Fibroblast of upper back skin (primary cell): ENCODE measurements at places on chromosomes 13 and 19.
A peak's percentile ranks its signal among the peaks of the same experiment; 100 is the strongest.

DNA sequence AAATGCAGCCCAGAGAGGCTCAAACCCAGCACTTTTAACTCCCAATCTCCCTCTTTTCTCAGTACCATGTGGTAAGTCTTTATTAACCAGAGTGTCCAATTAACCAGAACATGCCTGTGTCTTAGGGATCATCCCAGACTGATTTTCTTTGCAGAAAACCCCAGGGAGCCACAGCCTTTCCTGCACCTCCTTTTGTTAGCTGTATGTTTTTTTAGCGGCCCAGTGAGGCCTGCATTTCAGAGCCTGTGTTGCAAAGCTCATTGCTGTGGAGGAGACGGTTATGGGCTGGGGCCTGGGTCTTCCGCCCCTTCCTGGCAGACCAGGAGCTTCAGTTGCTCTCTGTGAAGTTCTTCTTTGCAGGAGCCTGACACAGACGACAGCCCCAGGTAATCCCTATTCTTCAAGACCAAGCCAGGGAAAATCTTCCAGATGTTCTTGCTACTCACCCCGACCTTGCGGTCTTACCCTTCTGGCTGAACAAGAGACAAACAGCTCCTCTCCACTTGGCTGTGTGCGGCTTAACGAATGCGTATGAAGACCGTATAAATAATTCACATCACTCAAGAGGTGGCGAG lies 70.7 kb upstream of the TSHZ3 start:
- no peak for DNase-seq

- no peak for DNase-seq
These were observed 196.8 kb downstream of the RAP2A start for GRCh38 chr13:97630725-97631124.

- peak; percentile 78 for DNase-seq
These were observed 85.7 kb downstream of the NUFIP1 start for GRCh38 chr13:44903574-44903985.

- DNase-seq: peak; percentile 14
These were observed 25.6 kb downstream of the URI1 start for GRCh38 chr19:29967623-29968022.

- DNase-seq: no peak
These were observed 46.5 kb downstream of the TMEM255B start for GRCh38 chr13:113805431-113806103.

GRCh38 chr13:65638572-65639168 lies 1591.5 kb downstream of the PCDH9 start:
- peak; percentile 68 for DNase-seq

- DNase-seq: no peak
These were observed 17.9 kb downstream of the PPP1R37 start for GRCh38 chr19:45110851-45111266.

DNA sequence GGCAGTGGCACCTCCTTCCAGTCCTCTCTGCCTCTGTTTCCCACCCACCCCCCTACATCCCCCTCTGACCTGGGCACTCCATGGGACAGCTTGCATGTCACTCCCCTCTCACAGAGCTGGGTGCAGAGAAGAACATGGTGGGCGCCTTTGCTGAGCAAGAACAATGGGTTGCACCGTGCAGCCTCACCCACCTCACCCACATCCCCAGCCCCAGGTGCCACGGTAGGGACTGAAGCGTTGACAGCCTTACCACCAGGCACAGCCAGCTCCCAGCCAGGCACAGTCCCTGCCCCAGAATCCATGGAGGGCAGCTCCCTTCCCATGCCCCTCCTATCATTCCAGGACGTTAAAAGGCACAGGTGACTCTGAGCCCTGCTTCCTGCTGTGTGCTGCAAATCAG lies 93.1 kb upstream of the VSTM2B start:
- no peak for DNase-seq

DNA sequence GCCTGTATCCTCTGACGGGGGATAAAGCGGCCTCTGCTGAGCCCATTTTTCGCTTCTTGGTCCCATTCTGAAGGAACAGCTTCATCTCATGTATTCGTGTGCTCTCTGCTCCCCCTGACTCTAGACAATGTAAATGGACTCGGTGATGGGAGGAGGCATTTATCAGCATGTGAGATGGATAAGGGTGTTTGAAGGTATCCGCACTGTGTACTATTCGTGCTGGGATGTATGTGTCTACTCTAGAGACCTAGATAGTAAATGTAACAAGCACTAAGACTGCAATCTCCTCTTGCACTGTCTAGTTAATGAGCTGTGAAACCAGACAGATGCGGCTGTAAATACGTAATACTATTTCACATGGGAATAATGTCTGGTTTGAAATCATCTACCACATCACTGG lies 134.6 kb upstream of the ARGLU1 start:
- no peak for DNase-seq

DNA sequence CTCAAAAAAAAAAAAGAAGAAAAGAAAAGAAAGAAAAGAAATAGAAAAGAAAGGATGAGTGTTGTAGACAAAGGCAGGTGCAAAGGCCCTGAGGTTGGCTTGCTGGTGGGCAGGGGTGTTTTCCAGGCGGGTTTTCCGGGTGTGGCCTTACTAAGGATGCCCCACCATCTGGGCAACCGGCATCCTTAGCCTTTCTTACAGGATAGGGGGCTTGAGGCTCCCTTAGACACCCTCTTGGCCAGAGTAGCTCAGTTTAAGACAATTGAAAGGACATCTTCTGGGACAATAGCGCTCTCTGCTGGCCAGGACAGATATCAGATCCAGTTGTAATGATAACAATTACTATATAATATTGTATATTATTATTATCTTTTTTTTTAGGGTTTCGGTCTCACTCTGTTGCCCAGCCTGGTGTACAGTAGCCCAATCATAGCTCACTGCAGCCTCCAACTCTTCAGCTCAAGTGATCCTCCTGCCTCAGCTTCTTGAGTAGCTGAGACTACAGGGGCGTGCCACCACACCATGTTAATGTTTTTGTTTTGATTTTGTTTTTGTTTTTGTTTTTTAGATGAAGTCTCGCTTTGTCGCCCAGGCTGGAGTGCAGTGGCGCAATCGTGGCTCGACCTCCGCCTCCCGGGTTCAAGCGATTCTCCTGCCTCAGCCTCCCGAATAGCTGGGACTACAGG lies 1.4 kb upstream of the QTRT1 start:
- DNase-seq: peak; percentile 50

GRCh38 chr19:15260939-15261338 lies 28.7 kb upstream of the EPHX3 start:
- no peak for DNase-seq

DNA sequence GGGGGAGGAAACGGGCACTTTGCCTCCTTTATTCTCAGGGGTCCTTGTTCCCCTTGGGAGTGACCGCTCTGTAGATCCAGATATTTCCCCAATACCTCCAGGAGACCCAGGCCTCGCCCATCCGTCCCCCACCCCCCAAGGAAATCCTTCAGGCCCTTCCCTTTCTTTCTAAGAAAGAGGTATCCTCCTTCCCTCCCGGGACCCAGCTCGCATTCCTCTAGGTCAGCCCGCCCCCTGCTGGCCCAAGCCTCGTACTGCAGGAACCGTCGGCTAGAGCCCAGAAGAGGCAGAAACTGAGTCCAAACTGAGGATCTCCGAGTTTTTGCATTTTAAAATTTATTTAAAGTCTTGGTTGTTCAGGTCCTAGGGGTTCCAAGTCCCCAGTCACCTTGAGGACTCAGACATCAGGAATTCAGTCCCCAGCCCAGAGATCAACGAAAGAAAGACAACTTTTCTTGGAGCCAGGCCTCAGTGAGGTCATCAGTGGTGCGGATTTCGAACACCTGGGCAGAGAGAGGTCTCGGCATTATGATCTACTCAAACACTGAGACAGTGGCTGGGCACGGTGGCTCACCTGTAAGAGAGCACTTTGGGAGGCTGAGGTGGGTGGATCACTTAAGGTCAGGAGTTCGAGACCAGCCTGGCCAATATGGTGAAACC lies 7.5 kb upstream of the LRFN1 start:
- DNase-seq: peak; percentile 71

GRCh38 chr13:95204231-95204765 lies 97.0 kb downstream of the ABCC4 start:
- no peak for DNase-seq
